CD14-positive monocyte (primary cell): ENCODE measurements at places on chromosomes 1 and 21.

DNA sequence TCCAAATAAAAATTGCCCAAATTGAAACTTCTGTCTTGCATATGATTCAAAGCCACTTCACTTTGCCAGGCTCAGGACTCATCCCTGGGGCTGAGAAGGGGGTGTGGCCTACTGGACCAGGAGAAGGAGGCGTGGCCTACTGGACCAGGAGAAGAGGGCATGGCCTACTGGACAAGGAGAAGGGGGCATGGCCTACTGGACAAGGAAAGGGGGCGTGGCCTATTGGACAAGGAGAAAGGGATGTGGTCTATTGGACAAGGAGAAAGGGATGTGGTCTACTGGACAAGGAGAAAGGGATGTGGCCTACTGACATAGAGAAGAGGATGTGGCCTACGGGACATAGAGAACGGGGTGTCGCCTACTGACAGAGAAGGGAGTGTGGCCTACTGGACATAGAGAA lies 405.3 kb downstream of the RRAGC start:
- DNase-seq: no peak

DNA sequence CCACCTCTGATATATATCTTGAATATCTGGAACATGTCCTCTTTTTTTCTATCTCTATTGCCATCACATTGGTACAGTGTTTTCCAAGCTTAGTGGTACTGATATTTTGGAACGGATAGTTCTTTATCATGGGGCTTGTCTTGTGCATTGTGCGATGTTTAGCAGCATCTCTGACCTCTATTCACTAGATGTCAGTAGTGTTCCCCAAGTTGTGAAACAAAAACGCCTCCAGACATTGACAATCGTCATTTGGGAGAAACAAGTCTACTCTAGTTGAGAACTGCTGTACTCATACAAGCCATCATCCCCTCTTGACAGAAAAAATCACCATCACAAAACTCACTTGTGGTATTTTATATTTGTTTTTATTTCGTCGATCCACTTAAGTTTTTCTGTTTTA lies 79.7 kb upstream of the CHODL start:
- no peak for DNase-seq

- no peak for DNase-seq
Observed at GRCh38 chr1:234597894-234598293, 12.1 kb downstream of the IRF2BP2 start.

DNA sequence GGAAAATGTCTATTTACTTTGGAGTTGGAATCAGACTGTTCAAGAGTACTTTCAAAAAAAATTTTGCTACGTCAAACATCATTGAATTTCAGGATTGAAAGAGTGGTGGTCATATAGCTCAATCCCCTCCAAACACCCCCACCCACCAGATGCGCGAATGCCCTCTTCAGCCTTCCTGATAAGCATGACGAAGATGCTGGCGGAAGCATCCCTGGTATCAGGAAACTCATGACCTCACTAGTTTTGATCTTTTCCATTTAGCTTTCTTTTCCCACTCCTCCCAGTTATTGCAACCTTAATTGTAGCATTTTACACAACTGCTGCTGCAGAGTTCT lies 104.4 kb downstream of the LEPR start:
- DNase-seq: no peak

- no peak for DNase-seq
Observed at GRCh38 chr1:223147873-223148272, 4.8 kb upstream of the TLR5 start.

GRCh38 chr1:110083061-110083865 lies 12.8 kb upstream of the ALX3 start:
- DNase-seq: peak; percentile 33

DNA sequence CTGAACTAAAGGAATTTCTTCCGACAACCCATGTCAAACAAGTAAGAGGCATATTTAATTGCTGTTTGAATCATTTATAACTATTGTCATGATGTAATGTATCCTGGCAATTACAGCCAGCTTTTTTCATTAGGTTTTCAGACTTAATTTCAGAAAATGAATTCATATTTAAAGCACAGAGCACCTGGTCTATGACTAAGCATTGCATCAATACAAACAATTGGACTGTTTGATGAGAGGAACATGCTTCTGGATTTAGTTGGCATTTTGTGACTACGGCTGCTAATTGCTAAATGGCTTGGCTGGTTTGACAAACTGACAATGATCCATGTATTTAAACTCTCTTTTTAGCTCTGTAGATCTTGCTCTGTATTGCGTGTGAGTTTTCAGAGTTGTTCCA lies 853.4 kb downstream of the NCAM2 start:
- no peak for DNase-seq

- peak; percentile 3 for DNase-seq
Observed at GRCh38 chr1:238681021-238681420, 705.3 kb upstream of the CHRM3 start.

DNA sequence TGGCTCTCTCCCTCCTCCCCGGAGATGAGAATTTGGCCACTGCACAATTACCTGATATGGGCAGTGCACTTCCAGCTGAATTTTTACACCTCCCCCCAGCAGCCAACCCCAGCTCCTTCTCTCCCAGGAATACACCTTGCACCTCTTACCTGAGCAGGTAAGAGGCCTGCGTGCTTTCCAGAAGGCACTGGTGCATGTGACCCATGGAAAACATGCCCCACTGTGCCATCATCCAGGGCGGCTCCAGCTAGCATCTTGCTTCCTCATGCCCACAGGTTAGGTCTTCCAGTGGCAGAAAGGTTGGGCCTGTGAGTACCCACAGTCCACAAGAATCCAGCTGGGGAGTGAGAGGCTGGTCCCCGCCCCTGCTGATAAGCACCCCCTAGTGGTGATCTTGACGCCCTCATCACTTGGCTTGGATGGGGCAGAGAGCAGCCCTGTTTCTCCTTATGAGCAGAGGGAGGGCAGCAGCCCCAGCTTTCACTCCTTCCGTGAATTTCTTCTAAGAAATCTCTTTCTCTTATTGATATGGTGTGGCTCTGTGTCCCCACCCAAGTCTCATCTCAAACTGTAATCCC lies 57.8 kb downstream of the EDARADD start:
- DNase-seq: no peak

DNA sequence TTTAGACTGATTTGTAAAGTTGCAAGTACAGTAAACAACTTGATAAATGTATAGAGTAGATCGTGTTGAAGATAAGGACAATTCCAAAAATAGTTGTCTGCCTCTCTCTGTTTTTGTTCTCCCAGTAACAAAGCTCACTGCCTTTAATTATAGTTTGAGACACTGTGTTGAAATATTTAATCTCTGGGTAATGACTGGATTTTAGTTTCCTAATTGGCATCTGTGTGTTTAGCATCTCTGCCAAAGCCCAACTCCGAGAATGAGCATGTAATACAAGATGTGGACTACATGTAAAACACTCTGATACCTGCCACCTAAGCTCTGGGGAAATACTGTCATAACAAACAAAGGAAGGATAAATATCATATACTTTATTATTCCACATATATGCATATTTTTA lies 27.7 kb upstream of the SDE2 start:
- no peak for DNase-seq

GRCh38 chr1:6918186-6918924 lies 133.1 kb downstream of the CAMTA1 start:
- DNase-seq: no peak

- DNase-seq: no peak
Observed at GRCh38 chr1:204882479-204882878, 11.8 kb downstream of the NFASC start.

GRCh38 chr1:23646541-23646940 lies 45.1 kb upstream of the RPL11 start:
- DNase-seq: no peak

DNA sequence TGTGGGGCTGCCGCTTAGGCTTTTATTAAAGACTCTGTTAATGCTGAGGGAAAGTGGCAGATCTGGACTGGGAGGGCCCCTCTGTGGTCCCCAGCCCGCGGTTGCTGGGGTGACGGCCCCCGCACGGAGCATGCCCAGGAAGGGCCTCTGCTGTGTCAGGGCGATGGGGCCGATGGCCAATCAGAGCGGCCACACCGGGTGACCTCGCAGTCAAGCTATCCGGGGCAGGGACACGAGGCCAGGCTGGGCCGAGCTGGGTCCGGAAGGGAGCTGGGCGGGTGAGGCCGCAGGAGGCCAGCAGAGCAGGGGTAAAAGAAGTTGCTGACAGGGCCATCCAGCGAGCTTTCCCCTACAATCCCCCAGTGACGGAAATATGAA lies 145.1 kb downstream of the CASZ1 start:
- DNase-seq: no peak

- no peak for DNase-seq
Observed at GRCh38 chr1:244199902-244200301, 148.8 kb downstream of the ZBTB18 start.

GRCh38 chr1:82059959-82060358 lies 259.2 kb downstream of the ADGRL2 start:
- no peak for DNase-seq

GRCh38 chr1:108817016-108817415 lies 39.9 kb downstream of the AKNAD1 start:
- DNase-seq: no peak

DNA sequence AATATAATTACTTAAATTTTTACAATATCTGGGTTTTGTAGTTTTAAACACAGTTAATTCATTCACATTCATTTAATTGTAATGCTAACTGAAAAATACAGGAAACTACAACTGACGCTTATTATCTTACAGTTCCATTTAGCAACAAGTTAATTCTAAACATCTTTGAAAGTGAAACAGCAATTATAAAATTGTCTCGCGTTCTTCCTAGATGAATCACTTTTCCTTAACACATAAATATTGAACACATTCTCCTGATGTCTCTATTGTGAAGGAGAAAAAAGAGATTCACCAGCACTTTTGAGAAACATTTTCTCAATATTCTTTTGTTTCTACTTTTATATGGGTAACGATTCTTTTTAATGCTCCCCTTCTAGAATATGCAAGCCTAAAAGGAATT lies 6.4 kb downstream of the PTGFR start:
- no peak for DNase-seq

GRCh38 chr21:33315946-33316710 lies 8.6 kb upstream of the IFNAR1 start:
- peak; percentile 50 for DNase-seq

DNA sequence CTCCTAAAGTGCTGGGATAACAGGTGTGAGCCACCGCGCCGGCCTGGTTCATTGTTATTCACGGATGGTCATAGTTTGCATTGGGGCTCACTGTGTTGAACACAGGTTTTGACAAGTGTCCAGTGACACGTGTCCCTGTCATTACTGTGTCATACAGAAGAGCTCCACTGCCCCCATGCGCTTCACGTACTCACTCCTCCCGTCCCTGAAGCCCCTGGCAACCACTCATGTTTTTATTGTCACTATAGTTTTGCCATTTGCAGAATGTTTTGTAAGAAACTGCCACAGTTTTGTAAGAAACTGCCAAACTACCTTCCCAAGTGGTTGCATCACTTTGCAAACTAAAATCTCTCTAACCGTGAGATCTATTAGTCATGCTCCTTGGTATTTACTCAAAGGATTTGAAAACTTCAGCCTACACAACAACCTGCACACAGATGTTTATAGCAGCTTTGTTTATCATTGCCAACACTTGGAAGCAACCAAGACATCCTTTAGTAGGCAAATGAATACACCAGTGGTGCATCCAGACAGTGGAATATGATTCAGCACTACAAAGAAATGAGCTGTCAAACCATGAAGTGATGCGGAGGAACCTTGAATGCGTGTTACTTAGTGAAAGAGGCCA lies 163.2 kb upstream of the COL6A1 start:
- DNase-seq: peak; percentile 84

DNA sequence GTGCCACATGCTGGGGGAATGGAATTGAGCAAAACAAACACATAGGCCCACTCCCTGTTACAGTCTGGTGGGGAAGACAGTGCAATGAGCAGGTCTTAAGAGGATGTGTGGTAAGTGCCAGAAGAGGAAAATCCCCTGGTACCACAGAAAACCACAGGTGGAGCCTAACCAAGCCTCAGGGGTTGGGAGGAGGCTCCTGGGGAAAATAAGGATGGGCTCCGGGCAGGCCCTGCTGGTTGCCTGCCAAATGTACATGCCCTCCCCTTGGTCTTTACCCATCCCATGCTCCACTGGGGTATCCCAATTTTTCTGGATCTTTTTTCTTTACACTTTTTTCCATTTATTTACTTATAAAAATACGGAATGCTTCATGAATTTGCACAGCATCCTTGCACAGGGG lies 40.4 kb downstream of the ATP1A1 start:
- no peak for DNase-seq

DNA sequence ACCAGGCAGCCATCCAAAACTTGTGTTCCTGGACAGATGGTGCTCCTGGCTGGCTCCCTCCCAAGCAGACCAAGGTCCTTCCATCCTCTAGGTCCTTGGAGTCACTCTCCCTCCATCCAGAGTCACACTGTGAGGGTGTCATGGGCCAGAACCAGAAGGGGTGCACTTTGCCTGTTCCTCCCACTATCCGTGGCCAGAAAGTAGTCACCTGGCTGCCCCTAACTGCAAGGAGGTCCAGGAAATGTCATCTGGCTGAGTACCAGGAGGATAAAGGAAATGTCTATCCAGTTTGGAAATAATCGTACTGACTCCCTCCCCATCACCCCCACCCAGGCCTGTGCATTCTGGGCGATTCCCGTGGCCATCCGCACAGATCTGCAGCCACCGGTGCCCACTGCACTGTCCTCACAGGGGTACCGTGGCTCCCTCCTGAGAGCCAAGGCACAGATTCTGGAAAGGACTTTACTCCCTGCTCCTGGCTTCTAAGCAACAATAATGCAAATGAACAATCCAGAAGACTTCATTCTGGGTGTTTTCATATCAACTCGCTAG lies 253.2 kb downstream of the NPHP4 start:
- DNase-seq: no peak

DNA sequence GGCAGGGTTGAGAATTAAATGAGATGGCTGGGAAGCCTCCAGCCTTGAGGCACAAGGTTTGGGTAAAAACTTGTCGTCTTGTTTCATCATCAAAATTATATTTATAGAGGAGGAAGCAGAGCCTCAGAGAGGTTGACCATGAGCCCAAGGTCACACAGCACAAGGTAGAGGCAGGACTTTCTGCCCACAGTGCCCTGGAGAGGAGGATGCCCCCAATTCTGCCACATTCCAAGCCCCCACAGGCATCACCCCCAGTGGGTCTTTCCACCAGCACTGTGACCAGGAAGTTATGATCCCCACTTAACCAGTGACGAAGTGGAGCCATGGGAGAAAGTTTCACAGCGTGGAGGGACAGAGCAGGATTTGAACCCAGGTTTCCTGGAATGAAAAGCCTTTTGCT lies 400.0 kb downstream of the MATN1 start:
- DNase-seq: no peak

GRCh38 chr21:45319461-45320211 lies 31.9 kb upstream of the POFUT2 start:
- DNase-seq: no peak

DNA sequence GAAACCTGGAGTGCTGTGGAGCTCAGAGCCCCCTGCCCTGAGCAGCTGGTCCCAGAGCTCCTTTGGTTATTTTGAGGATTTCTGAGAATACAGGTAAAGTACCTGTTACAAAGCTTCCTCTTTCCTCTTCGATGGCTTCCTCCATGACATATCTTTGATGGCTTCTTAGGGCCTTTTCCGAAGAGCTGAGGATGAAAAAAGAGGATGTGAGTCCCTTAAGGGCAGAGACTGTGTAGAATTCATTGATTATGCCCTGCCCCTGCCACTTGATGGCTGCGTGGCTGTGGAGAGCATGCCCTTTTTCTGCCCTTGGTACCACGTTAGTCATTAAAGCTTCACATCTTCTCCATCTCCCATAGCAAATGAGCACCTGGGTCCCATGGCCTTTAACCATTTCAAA lies 14.2 kb downstream of the TEX35 start:
- no peak for DNase-seq
